ENCODE measurements at places on chromosomes 13 and 19. TPM values are rescaled to one million over a fixed set of nuclear protein-coding genes. Genes with fewer than 3 reads are reported as not detected.

ABHD8 gene
- total RNA-seq = 0.24 TPM

GGACT gene
- total RNA-seq = 1.5 TPM

SIGLECL1 gene
- not detected for total RNA-seq

CGB5 gene
- total RNA-seq = 0.16 TPM

CEP89 gene
- 11.3 TPM for total RNA-seq

PEAK3 gene
- 0.35 TPM for total RNA-seq

CEACAM16 gene
- not detected for total RNA-seq

LILRB5 gene
- not detected for total RNA-seq

TMTC4 gene
- 12.2 TPM for total RNA-seq

KLF1 gene
- total RNA-seq = not detected

CACNA1A gene
- total RNA-seq = 0.10 TPM
